ENCODE measurements at places on chromosomes 1 and 21.

- no peak for DNase-seq
Measured at GRCh38 chr1:22247527-22248245, 104.8 kb upstream of the WNT4 start.

DNA sequence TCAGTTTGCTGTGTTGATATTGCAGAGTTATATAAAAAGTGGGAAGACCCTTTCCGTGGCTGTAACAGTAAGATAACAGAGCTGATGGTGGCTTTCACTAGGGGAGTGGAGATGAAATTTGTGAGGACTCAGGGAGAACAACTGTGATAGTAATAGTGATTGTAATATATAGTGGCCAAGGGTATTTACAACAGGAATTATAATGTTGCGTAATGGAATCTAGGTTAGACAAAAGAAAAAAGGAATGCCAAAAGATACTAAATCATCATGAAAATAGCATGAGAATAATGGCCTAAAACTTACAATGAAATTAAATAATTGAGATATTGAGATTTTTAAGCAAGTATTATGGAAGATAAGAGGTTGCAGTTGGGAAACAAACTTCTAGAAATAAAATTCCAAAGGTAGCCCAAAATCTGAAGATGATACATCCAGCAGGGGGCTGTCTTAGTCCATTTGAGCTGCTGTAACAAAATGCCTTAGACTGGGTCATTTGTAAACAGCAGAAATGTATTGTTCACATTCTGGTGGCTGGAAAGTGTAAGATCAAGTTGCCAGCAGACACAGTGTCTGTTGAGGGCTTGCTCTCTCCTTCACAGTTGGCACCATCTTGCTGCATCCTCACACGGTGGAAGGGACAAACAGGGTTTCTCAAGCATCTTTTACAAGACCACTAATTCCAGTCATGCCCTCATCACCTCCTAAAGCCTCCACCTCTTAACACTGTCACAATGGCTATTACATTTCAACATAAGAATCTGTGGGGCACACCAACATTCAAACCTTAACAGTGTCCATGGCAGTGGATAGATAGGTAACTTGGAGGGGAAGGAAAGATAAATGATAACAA lies 711.2 kb downstream of the MRPL39 start:
- DNase-seq, result no peak

- DNase-seq, result no peak
Measured at GRCh38 chr1:227779021-227779441, 36.4 kb upstream of the PRSS38 start.

DNA sequence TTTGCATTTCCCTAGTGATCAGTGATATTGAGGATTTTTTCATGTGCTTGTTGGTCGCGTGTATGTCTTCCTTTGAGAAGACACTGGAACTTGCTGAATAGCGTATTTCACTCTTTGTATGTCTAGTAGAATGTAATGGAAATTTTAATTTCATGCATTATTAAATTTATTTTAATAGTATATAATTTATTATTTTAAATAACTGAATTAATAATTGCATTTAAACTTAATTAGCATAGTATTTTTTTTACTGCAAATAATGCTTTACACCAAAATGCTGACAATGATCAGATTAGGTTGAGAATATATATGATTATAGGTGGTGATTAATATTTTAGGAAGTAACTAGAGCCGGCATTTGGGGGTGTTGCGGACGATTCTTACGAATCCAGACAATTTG lies 10.5 kb upstream of the MTARC1 start:
- no peak for DNase-seq

GRCh38 chr1:183891158-183891856 lies 86.4 kb downstream of the RGL1 start:
- DNase-seq, result no peak

- no peak for DNase-seq
Measured at GRCh38 chr1:165841582-165842017, 14.2 kb downstream of the UCK2 start.

- no peak for DNase-seq
Measured at GRCh38 chr1:158028969-158029368, 35.5 kb downstream of the KIRREL1 start.

DNA sequence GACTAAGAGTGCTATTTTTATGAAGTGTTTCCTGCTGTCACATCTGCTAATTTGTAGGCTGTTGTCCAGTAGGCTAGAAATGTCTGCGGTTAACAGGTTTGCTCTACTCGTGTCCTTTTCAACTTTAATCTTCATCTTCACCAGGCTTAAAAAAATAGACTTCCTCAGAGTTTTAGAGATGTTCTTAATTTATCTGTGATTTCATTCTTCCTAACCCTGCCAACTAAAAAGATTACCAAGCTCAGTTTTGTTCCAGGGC lies 66.8 kb downstream of the SASS6 start:
- no peak for DNase-seq

DNA sequence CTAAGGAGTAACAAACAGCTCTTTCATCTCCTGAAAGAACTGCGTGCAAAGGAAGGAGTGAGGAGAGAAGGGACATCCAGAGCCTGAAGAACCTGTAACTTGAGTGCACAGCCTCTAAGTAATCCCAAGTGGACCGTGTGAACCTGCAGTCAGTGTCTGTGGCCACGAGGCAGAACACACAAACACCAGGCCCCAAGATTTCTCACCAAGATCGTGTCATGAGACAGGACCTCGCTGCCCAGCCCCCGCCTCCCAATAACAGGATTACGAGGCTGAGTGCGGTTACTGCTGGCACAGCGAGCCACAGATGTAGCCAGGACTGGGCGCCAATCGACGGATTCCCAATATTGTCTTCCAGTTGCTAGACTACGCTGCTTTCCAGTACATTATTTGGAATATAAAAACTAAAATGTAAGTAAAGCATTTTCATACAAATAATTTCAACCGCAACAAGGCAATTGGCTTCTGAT lies 101.3 kb upstream of the SLC25A33 start:
- no peak for DNase-seq

DNA sequence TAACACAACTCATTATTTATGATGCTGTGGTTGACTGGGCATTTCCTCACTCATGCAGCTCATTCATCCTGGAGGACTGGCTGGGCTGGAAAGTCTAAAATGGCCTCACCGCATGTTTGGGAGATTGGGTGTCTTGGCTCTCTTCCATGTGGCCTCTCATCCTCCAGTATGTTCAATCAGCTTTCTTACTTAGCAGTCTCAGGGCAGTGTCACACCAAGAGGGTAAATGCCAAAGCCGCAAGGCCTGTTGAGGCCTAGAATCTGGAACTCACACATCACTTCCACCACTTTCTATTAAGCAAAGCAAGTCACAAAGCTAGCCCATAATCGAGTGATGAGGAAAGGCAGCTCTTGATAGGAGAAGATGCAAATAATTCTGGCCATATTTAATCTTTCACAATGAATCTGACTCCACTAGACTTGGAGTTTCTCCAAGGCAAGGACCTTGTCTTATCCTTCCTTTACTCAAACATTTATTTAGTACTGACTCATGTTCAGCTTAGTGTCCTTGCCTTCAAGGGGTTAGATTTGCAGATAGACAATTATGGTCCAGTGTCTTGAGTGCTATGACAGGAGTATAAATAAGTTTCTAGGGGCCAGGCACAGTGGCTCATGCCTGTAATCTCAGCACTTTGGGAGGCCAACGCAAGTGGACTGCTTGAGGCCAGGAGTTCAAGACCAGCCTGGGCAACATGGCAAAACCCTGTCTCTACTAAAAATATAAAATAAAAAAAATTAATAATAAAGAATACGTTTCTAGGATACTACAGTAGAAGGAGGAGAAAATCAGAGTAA lies 45.1 kb downstream of the TMEM53 start:
- DNase-seq, result no peak

GRCh38 chr1:51344602-51345299 lies 14.4 kb upstream of the TTC39A start:
- no peak for DNase-seq

DNA sequence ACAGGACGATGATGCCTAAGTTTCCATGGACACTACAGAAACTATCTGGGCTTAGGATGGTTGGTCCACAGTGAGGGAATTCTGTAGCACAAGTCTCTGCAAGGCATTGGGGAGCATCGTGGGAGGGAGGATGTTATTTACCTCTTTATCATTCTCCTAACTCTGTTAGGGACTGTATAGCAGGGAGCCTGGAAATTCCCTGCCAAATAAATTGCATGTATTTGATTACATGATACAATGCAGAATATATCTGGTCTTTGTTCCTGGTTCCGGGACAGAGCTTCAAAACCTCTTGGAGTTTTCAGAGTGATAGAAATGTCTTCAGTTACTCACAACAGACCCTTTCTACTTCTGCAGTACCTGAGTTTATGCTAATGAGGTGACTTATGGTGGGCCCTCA lies 385.9 kb downstream of the PCP4 start:
- no peak for DNase-seq

GRCh38 chr1:208781391-208782045 lies 537.3 kb upstream of the PLXNA2 start:
- DNase-seq, result no peak

- no peak for DNase-seq
Measured at GRCh38 chr1:170568197-170568596, 36.2 kb downstream of the GORAB start.

GRCh38 chr1:31559715-31560114 lies 16.6 kb upstream of the TINAGL1 start:
- no peak for DNase-seq

DNA sequence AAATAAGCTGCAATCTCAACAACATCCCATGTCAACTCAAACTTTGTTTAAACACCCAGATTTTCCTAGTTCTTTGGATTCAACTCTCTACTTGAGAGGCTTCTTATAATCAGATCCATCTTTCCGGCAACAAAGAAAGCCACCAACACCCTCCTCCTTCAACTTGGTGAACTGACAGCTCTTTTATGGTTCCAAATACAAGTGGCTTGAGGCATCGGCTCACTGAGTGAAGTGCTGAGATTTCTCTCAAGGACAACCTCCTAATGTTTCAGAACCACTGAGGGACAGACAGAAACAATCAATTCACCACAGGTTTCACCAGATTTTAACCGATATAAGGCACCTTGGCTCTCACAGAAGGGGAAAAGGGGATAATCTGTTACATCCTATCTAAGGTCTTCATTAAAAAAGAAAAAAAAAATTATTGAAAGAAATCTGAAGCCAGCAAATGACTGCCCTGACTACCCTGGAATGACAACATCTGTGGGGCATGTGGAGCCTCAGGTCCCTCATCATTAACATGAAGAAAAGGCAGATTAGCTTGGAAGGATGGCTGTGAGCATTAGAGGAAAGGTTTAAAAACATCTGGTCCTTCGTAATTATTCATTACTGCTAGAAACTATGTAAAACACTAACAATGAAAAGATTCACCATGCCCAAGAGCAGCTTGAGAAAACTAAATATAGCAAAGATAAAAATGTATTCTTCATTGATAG lies 50.9 kb downstream of the PTPN14 start:
- no peak for DNase-seq

DNA sequence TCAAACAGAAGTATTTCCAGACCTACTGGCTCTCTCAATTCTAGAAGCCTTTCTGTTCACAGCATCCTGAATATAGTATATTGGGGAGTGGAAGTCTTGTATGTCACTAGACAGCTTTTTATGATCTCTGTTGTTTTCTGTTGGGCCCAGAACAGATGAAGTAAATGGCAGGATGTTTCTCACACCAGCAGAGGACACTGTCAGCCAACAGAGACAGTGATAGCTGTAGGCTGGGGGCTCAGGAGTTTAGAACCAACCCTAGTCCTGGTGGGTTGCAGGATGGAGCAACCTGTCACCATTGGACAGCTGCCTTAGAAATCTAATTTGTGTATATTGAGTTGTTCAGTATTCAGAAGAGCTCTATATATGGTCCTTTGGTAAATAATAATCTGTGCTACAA lies 16.9 kb downstream of the AGO1 start:
- no peak for DNase-seq

- DNase-seq, result no peak
Measured at GRCh38 chr1:110893908-110894490, 21.1 kb downstream of the CD53 start.

- DNase-seq, result no peak
Measured at GRCh38 chr1:198201956-198202784, 45.4 kb downstream of the NEK7 start.

DNA sequence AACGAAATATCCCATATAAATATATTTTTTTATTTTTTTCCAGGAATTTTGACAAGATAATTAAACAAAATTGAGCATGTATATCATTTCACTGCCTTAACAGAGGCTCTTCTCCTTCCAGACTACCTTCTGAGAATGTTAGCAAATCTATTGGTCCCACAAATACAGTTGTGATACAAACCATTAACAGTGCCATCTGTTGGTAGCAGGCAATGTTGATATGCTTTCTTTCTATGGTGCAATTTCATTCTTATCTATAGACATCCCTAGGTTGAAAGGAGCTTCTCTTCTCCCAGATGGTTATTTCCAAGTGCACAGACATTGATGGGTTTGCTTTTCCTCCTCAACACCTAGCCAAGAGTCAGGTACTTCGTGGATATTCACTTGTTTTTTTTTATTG lies 303.6 kb downstream of the USH2A start:
- DNase-seq, result no peak

DNA sequence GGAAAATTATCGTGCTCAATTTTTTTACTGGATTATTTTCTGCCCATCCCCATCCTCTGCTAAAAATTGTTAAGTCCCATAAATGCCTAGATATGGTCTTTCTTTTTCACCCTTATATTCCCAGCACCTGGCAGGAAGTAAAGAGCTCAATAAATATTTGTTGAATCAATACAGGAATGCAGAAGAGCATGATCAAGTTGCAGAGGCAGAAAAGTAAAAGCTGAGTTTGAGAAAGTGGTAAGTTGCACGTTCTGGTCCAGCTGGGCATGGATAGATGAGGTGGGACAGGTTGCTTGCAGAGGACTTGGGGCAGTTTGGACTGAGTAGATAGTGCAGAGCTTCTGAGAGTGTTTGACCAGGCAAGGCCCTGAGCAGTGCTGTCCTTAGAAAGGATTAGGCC lies 40.1 kb downstream of the ZNF281 start:
- DNase-seq, result no peak

GRCh38 chr1:14824314-14824915 lies 225.9 kb downstream of the KAZN start:
- DNase-seq, result no peak

- no peak for DNase-seq
Measured at GRCh38 chr1:110877364-110877763, 4.4 kb downstream of the CD53 start.

GRCh38 chr1:170680428-170680827 lies 16.5 kb downstream of the PRRX1 start:
- no peak for DNase-seq
